ENCODE measurements at places on chromosomes 11 and 22.
A peak's percentile ranks its signal among the peaks of the same experiment; 100 is the strongest.

GRCh38 chr22:35910926-35911325 lies 117.7 kb downstream of the RBFOX2 start:
- DNase-seq, result no peak

- DNase-seq, result no peak
Measured at GRCh38 chr11:41866525-41866924, 407.1 kb upstream of the LRRC4C start.

DNA sequence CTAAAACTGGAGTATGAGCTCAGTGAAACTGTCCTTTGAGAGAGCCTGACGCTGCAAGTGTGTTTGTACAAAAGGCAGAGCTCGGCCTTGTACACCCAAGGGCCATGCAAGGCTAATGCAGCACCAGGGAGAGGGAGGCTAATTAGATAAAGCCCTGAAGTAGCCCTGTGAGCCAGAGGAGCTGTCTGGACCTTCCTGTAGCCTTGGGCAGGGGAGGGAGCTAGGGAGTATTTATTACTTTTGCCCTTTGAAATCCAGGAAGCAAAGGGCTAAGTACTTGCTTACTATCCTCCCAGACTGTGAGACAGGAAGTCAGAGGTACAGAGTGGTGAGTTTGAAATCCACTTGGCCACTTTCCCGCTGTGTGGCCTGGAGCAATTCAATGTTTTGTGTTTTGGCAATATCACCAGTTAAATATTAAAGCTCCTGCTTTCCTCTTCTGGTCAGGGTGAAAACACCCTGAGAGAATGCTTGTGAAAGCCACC lies 10.2 kb upstream of the LDHA start:
- DNase-seq, result peak; percentile 62

DNA sequence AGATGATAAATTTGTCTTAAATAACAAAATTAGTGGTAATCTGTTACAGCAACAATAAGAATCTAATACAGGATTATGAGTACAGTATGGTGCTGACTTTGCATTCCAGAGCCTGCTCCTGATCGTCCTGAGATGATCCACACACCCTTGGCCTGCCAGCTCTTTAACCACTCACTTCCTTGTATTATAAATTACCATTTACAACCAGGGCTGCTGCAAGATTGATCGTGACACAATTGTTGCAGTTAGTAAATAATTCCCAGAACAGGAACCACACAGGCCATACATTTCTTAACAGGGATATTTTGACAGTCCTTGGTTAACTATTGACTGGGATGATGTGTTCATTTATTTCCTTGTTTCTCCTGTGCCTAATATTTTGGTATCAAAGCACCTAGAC lies 3.8 kb upstream of the CBLIF start:
- no peak for DNase-seq

DNA sequence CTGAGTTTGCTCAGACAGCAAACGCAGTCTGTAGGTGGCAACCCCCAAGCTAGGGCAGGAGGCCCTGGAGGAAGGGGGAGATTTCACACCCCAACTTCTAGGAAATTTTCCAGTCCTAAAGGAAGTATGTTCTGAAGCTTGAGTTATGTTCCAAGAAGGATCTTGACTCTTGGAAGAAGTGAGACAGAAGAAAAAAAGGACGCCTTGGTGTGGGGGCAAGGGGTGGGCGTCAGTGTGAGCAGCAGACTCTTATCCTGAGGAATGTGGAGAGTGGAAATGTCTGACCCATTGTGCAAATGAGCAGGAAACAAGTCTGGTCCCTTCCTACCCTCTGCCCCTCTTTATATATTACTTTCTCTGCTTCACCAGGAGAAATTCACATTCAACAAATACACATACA lies 368.5 kb upstream of the NARS2 start:
- DNase-seq, result no peak

DNA sequence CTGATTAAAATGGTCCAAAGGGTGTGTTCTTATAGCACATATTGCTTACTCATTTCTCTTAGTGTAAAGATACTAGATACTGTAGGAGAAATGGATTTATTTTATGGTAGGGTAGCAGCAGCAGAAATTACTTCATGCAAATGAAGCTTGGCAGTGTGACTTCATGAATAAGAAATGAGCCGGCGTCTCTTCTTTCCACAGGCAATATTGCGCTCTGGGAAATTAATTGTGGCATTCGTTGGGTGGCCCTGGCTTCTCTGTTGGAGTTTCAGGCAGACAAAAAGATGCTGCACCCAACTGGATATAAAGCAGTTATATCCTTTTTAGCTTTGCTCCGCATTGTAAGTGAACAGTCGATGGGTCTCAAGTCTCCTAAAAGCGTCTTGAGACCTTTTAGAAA lies 211.0 kb upstream of the NAV2 start:
- DNase-seq, result no peak

DNA sequence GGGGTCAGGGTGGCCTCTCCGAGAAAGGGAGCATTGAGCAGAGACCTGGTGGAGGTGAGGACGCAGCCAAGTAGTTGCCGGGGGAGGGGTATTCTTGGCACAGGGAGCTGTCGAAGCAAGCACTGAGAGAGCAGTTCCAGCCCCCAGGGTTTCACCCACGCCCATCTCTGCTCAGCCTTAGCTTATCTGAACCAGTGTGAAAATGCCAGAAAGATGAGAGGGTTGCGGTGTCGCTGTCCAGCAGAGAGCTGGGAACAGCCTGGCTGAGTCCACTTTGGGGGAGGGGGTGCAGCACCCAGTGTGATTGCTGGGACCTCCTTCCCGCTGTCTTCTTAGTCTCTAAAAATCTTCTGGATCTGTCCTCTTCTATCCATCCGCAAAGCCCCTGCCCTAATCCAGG lies 123.3 kb upstream of the TBCEL start:
- no peak for DNase-seq

GRCh38 chr11:110573411-110573810 lies 138.8 kb downstream of the ARHGAP20 start:
- no peak for DNase-seq

- DNase-seq, result no peak
Measured at GRCh38 chr22:17339095-17339693, 30.1 kb upstream of the CECR2 start.

- no peak for DNase-seq
Measured at GRCh38 chr22:35888181-35888870, 140.3 kb downstream of the RBFOX2 start.

- peak; percentile 62 for DNase-seq
Measured at GRCh38 chr22:38353142-38353629, 36.0 kb upstream of the CSNK1E start.

DNA sequence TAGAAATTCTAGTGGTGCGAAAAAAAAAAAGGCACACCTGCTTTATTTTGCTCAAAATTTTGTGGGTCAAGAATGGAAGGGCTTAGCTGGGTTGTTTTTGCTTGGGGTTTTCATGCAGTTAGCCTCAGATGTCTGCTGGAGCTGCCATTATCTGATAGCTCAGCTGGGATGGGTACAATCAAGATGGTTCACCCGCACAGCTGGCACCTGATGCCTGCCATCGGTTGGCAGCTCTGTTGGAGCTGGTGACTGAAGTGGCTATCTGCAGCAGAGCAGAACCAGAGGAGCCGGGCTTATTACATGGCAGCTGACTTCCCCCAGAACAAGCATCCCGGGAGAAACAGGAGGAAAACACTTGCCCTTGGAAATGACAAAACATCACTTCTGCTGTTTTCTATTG lies 12.1 kb upstream of the ELFN2 start:
- DNase-seq, result no peak

DNA sequence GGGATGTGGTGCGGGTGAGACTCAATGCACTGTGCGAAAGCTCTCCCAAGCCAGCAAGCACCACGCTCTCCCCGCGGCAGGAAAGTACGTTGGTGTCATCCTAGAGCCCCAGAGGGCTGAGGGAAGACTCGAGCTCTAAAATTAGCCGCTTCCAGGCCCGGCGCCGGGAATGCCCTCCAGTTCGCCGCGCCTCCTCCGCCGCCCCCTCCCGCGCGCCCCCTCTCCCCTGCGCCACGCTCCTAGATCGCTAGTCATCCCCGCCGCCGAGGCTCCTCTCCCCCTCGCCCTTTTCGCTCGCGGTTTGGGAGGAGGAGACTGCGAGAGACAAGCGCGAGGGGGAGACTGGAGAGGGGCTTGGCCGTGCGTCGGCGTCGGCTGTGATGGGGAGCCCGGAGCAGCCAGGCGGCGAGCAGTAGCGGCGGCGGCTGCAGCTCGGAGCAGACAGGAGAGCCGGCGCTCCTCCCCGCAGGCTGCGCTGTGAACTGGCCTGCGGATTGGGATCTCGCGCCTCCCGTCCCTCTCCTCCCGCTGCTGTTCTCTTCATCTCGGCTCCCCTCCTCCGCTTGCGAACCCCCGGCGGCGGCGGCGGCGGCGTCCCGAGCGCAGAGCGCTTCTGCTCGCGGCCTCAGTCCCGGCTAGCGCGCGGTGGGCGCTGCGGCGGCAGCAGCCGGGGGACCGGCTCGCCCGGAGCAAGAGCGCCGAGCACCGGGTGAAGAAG lies at the start of gene FAT3:
TSS of gene FAT3 (plus strand) at position 412 of the 718 bp plus-strand sequence. CDS start 127,295 bp downstream, outside the sequence.
- no peak for DNase-seq

GRCh38 chr11:83671289-83671688 lies 385.1 kb upstream of the CCDC90B start:
- no peak for DNase-seq

DNA sequence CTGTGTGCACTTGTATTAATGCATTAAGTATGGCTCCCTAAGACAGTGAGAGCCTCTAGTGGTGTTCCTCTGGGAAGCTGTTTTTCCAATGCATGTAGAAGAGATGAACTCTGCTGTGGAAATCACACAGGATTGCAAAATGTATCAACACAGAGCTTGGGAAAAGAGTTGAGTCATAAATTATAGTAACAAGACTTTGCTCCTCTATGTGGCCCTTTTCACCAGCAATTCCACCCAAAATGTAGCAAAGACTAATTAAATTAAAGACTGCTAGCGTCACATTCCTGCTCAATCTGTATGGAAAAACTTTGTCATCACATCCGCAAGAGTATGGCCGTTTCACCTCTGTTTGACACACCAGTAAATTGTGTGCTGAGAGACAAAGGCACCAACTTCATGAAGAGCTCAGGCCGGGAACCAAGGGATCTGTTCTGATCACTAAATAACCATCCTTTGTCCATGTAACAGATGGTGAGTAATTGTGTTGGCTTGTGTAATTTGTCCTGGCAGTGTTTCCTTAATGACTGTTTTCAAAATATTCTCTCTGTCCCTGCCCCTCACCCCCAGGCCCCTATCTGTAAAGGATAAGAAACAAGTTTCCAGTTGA lies 209.2 kb upstream of the SORL1-AS1 start:
- peak; percentile 64 for DNase-seq

DNA sequence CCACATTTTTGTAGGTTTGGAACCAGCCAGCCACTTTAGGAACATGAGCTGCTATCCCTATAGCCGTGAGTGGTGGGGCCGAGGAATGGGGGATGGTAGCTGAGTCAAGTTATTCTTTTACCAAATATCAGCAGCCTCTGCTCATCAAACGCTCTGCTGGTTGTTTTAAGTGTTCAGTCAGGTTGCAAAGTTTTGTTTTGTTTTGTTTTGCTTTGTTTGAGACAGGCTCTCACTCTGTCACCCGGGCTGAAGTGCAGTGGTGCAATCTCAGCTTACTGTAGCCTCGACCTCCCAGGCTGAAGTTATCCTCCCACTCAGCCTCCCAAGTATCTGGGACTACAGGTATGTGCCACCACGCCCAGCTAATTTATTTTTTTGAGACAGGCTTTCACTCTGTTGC lies 14.4 kb downstream of the CABIN1 start:
- no peak for DNase-seq

Data from cerebellar cortex (tissue), 1 donor.